Adipocyte (in vitro differentiated cells): ENCODE measurements at places on chromosomes 12 and 14.

DNA sequence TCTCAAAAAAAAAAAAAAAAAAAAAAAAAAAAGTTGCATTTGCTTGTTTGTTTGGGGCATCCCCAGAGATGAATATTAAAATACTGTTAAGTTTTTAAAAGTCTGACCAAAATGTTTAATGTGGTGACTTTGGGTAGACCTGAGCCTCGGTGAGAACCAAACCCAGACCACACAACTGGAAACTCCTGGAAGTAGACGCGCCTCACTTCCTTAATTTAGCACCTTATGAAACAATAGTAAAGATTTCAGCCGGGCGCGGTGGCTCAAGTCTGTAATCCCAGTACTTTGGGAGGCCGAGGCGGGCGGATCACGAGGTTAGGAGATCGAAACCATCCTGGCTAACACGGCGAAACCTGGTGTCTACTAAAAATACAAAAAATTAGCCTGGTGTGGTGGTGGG is 9.3 kb downstream of the NFKBIA start:
- DNase-seq = no peak

DNA sequence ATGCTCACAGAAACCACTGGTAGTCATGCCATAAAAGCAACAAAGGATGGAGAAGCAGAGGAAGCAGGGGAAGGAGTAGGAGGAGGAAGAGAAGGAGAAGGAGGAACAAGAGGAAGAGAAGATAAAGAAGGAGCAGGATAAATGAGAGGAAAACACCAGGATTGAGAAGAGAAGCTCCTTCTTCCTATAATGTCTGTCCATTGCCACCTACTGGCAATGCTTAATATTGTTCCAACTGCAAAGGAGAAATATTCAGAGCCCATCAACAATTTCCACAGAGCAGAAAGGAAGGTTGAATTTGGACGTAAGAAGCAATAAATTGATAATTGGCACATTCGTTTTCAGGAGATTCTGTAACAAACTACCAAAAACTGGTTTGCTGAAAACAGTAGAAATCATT is 898.4 kb downstream of the SLC16A7 start:
- DNase-seq = peak; percentile 82

DNA sequence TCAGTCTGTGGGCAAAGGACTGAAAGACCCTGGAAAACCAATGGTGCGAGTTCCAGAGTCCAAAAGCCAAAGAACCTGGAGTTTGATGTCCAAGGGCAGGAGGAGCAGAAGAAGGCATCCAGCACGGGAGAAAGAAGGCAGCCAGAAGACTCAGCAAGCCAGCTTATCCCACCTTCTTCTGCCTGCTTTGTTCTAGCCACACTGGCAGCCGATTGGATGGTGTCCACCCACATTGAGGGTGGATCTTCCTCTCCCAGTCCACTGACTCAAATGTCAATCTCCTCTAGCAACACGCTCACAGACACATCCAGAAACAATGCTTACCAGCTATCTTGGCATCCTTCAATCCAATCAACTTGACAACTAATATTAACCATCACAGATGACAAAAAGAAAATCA is 57.2 kb upstream of the CAPRIN2 start:
- no peak for DNase-seq

GRCh38 chr12:121626853-121627640 is 717 bp downstream of the ORAI1 start:
- DNase-seq = peak; percentile 76

GRCh38 chr12:99767809-99768208 is 120.3 kb downstream of the GARIN6 start:
- peak; percentile 79 for DNase-seq

DNA sequence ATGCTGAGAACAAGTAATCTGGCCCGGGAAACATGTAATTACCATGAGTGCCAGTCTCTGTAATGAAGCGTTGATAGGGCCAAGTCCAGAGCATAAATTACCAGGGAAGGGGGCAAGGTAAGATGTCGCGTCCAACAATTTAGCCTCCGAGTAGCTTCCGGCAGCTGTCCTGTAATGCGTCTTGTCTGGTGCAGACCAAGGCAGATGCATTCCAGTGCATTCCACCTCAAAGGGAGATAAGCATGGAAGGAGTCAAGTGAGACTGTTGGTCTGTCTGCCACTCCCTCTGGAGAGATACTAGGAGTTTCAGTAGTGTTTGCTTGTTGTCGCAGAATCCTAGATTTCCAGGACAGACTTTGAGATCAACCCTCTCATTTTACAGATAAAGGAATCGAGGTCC is 218.3 kb downstream of the AACS start:
- no peak for DNase-seq

DNA sequence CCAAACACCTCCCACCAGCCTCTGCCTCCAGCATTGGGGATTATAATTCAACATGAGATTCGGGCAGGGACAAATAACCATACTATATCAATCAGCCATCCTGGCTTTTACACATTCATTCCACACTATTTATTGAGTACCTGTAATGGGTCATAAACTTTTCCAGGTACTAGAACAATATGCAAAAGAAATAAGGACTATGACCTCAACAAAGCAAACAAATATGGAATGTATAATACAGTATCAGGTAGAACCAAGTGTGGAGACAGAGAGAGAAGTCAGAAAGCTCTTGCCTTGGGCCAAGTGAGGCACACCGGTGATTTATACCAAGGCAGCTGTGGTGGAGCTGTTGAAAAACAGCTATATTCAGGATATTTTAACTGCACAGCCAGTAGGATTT is 116.3 kb downstream of the TSPAN8 start:
- no peak for DNase-seq

GRCh38 chr12:66683073-66683472 is 4.2 kb upstream of the GRIP1 start:
- no peak for DNase-seq

- peak; percentile 47 for DNase-seq
These were observed 1385.8 kb upstream of the FLRT2 start for GRCh38 chr14:84144166-84144565.

DNA sequence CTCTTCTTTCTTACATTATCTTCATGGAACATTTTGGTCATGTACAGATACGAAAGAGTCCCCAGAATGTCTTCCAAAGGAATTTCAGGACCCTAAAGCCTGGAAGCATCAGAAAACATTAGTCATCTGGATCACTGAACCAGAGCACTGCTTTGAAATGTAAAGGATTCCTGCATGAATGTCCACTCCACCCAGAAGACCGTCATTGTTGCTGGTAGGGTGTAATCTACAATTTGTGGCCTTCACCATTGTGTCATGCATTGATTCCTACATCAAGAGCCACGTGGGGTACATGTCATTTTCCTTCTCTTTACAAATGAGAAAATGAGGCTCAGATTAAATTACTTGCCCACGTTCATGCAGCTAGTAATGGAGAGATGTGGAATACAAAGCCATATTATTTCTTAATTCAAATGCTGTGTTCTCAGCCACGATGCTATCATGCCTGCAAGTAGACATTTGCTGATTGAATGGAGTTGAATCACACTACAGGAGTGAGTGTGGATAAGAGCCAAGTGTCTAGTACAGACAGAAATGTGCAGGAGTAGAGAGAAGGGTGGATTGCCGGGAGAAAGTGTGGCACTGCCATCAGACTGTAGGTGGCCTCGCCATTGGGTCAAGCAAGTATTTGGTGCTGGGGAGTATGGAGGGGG is 231.2 kb downstream of the C12orf75 start:
- no peak for DNase-seq

DNA sequence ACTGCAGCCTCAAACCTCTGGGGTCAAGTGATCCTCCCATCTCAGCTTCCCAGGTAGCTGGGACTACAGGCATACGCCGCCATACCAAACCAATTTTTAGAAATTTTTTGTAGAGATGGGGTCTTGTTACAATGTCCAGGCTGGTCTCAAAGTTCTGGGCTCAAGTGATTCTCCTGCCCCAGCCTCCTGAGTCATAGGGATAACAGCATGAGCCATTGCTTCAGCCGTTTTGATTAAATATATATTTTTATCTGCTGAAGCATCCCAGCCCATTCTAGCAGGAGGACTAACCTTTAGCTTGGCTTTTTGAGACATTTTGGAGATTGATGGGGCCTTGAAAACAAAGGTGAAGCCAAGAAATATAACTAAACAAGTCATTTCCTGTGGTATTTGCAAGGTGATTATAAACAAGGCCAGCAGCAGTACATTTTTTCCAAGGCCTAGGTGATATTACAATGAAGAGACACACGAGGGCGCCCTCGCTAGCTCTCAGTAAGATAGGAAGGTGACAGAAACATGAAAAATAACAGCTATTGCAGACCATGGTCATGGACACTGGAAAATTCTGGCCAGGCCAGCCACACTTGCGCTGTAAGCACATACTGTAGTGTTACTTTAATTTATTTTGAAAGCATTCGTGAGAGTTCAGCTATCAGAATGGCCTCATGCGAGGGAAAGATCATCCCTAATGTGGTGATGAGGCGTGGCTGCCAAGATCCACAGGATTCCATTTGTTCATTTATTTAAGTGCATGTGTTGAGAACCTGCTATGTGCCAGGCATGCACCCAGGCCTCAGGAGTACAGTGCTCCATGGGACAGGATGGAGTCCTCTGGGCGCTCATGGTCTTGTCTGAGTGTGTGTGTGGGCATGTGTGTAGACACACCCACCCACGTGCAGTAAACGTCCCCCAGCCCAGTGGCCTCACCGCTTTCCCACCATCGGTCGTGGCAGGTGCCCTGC is 63.5 kb downstream of the DGLUCY start:
- peak; percentile 84 for DNase-seq

GRCh38 chr12:104216521-104216924 is 944 bp downstream of the TXNRD1 start:
- no peak for DNase-seq

DNA sequence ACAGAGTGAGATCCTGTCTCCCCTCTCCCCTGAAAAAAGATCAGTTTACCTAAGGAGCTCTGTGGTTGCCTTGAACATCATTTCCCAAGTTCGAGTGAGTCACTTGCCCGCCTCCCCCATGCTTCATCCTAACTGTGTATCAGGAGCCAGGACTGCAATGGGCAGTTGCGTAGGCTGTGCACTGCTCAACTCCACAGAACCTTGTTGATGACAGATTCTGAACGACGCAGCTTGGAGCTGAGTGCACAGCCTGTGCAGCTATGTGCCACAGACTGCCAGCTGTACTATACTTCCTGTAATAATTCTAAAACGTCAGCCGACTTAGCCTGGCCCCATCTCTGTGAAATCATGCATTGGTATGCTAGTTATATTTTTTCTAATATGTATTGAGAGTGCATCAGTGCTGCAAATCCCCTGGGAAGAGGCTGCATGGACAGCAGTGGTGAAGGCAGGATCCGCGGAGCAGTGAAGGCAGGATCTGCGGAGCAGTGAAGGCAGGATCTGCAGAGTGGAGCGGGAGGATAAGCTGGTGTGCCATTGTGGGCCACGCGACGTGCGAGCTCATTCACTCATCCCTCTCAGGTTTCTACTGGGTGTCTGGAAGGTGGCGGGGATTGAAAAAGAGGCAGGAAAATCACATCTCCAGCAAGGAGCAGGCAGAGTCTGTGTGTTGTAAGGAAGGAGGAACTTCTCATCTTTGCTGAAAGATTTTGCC is 80.8 kb downstream of the GALNT9 start:
- DNase-seq = peak; percentile 9

GRCh38 chr14:49008363-49008762 is 577.8 kb downstream of the RPS29 start:
- DNase-seq = no peak

GRCh38 chr14:81831128-81831820 is 297.6 kb upstream of the SEL1L start:
- peak; percentile 0 for DNase-seq

- DNase-seq = no peak
These were observed 39.1 kb upstream of the GZMB start for GRCh38 chr14:24673059-24673458.

- DNase-seq = peak; percentile 31
These were observed at the start of gene PPP1R36 for GRCh38 chr14:64549791-64550620. Gene PPP1R36, plus strand, starts transcription at chr14:64549961. Its CDS starts 37 bp downstream, at chr14:64549998.

GRCh38 chr12:129753586-129753985 is 150.2 kb downstream of the TMEM132D start:
- peak; percentile 88 for DNase-seq

DNA sequence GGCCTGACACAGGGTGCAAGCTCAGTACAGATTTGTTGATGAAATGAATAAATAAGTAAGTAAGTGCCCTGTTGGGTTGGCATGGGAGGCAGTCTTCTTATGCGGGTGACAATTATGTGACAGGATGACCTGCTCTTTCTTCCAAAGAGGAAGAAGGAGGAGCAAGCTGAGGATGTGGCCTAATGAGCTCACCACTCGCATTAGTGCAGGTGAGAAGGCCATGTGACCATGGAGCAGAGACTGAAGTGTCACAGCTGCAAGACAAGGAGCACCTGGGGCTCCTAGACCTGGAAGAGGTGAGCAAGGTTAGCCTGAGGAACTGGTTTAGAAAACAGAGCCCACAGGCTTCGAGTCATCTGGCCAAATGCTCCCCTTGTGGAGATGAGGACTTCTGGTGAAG is 34.9 kb downstream of the LRTM2 start:
- DNase-seq = peak; percentile 24

DNA sequence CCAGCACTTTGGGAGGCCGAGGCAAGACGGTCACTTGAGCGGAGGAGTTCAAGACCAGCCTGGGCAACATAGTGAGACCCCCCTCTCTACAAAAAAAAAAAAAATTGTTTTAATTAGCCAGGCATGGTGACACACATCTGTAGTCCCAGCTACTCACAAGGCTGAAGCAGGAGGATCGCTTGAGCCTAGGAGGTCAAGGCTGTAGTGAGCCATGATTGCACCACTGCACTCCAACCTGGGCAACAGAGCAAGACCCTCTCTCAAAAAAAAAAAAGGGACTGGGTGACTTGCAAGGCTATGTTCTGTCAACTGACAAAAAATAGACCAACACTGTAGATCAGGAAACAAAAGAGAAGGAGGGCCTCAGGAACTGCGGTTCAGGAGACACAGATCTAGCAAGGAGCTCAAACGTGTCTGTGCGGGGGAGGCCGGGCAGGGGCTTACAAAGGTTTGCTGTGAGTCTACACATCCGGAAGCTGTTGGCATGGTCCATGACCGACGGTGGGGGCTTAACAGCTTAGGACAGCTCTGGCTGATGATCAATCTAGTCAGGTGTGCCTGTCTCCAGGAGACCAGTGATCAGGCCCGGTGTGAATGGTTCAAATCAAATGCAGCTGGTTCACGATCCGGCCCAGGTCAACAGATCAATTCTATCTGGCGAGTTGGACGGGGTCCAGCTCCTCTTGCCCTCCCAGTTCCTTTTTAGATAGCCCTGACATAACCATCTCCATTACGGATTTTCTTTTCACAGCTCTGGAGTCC is 31.7 kb upstream of the INF2 start:
- no peak for DNase-seq

GRCh38 chr12:12483438-12483837 is 79.2 kb downstream of the DUSP16 start:
- DNase-seq = no peak

GRCh38 chr12:119145367-119145766 is 33.4 kb upstream of the HSPB8 start:
- DNase-seq = no peak

DNA sequence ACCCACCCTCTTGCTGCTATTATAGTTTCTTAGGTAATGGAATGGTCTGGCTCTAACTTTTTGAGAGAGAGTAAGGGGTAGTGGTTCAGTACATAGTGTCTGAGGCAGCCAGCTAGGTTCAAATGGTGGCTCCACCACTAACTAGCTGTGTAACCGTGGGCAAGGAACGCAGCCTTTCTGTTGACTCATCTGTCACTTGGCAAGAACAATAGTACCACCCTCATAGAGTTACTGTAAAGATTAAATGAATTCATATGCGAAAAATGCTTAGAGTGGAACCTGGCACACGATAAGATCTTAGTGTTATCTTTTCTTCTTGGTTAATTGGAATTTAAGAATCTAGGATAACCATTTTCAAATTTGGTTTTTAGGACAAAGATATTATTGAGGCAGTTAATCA is 14.0 kb downstream of the CCDC62 start:
- DNase-seq = peak; percentile 39
